ENCODE measurements at places on chromosomes 7 and 10.

- peak; percentile 68 for DNase-seq
Observed at GRCh38 chr7:70856901-70857630, 274.9 kb upstream of the GALNT17 start.

DNA sequence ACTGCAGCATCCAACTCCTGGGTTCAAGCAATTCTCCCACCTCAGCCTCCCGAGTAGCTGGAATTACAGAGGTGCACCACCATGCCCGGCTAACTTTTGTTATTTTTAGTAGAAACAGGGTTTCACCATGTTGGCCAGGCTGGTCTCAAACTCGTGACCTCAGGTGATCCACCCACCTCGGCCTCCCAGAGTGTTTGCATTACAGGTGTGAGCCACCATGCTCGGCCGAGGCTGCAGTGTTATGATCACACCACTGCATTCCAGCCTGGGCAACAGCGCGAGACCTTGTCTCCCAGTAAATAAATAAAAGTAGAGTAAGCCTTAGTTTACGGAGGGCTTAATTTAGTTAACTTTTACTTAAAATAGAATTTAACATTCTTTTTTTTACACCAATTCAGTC is 23.7 kb upstream of the IGF2BP3 start:
- DNase-seq: no peak

DNA sequence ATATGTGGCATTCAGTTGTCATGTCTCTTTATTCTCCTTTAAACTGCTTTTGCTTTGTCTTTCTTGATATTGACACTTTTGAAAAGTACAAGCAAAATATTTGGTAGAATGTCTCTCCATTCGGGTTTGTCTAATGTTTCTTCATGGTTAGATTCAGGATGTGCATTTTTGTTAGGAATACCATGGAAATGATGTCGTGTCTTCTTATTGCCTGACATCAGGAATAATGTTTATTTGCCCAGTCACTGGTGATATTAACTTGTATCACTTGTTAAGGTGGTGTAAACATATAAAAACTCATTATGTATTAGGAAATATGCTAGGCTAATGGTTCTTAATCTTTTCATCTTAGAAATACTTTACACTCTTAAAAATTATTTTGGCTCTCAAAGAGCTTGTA is 43.4 kb downstream of the CDK1 start:
- DNase-seq: peak; percentile 59

- DNase-seq: no peak
Observed at GRCh38 chr10:124593431-124593985, 131.9 kb downstream of the LHPP start.

DNA sequence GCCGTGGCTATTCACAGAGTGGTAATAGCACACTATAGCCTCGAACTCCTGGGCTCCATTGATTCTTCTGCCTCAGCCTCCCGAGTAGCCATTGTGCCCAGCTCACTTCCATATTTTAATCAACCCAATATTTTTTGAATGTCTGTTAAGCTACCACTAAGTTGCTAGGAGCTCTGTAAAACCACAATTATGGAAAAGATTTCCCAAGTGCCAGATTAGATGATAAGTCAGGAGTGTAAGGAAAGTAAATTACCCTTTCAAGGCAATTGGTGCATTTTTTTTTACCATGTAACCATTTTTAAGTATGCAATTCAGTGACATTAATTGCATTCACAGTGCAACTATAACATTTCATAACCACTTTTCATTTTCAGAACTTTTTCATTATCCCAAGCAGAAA is 87.5 kb upstream of the GATAD1 start:
- peak; percentile 48 for DNase-seq

Measured in fibroblast of skin of scalp (primary cell).